NCI-H510A (cell line): ENCODE measurements at places on chromosomes 12 and 14.
A peak's percentile ranks its signal among the peaks of the same experiment; 100 is the strongest.

DNA sequence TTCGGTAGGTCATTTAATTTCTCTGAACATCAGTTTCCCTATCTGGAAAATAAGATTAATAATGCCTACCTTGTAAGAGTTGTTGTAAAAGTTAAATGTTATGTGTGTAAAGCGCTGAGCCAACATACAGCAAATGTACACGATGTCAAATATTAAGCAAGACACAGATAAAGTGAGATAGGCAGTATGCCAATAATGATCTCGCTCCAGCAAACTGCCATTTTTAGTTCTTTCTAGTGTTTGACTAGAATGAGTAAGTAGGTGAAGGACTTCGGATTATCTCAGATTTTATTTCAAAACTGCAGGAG lies 840 bp downstream of the DHRS7 start:
- no peak for DNase-seq

- DNase-seq, result no peak
Measured at GRCh38 chr12:78244916-78245507, 414.3 kb downstream of the NAV3 start.

GRCh38 chr14:93707475-93707874 lies 80.8 kb downstream of the PRIMA1 start:
- no peak for DNase-seq

GRCh38 chr12:61524851-61525250 lies 735.4 kb upstream of the USP15 start:
- no peak for DNase-seq

DNA sequence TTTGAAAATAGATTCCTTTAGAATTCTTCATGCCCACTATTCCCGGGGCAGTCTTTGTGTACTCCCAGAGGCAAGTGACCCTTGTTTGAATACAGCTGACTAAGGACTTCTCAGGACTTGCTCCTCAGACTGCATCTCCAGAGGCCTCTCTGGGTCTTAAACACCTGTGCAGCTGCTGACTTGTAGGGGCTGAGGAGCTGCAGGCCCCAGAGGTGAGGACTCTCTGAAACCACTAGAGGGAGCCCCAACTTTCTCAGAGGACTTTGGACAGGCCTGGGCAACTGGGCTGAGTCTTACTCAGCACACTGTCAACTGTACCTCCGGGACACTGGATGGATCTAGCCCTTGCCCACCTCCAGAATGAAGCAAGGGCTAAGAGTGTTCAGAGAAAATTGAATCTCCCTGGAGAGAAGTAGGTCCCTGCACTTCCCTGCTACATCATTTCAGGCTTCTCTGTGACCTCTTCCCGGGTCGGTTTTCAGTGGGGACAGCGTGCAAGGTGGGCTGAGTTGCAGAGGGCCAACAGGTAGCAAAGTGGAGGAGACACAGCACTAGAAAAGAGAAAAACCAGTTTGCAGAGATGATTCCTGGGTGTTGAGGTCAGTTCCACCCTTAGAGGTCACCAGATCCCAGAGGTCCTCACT lies 164.6 kb downstream of the TMEM117 start:
- no peak for DNase-seq

GRCh38 chr12:9365296-9365695 lies 157.1 kb upstream of the PZP start:
- no peak for DNase-seq

DNA sequence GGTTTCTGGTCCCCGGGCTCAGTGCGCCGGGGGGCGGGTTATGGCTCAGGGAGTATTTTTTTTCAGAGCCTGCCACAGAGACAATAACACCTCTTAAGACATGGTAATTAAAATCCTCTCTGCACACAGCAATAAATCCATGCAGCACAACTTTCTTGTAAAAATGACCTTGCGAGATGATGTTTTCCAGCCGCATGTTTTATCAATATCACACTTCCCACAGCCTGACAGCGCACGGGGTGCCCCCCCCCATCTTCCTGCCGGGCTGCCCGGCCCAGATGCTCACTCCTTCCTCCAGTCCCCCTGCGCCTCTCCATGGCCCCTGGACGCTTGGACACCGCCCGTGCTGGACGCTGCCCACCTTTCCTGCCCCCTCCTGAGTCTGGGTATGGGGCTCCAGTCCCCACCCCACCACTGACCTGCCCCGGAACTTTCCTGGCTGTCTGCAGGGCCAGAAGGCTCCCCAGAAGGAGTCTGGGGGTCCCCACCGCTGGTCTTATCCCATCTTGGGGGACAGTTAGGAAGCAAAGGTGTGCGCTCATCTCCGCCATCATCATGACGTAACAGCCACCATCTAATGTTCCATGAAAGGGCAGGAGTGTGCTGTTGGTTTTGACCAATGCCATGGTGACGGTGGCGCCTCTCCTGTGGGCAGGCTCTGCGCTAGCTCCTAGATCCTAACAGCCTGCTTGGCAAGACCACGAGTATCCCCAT lies 182.9 kb downstream of the KIF26A start:
- no peak for DNase-seq

- DNase-seq, result no peak
Measured at GRCh38 chr12:18837025-18837424, 99.1 kb downstream of the CAPZA3 start.

DNA sequence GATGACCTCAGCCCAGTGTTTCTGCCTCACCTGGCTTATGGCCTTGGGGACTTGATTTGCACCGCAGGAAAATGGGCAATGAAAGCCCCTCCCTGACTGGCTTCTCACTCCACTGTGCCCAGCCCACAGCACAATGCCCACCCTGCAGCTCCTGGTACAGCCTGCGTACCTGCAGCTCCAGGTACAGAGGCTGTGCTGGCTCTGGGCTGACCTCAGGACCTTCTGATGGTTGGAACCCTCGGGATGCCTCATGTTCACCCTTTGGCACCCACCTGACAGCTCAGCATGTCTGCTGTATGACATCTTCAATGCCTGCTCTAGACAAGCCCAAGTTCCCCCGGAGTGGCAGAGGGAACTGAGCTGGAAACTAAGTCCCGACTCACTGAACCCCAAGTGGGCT lies 87.1 kb downstream of the ALG10 start:
- no peak for DNase-seq

GRCh38 chr14:102222009-102222575 lies 82.4 kb downstream of the WDR20 start:
- DNase-seq, result no peak

DNA sequence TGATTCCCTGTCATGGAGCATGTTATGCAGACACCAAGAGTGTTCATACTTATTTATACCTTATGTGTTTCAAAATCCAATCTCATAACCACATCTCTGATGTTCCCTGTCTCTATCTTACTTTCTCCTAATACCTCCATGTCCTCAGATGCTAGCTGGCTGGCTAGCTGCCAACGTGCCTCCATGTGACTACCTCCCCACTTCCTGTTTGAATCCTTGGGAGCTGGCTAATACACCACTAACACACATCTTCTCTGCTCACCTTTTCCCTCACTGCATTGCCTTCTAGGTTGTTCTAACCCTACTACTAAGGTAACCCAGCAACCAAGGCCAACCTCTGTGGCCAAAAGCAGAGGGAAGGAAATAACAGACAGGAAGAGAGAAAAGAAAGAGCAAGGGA lies 27.3 kb downstream of the TTC5 start:
- DNase-seq, result no peak

GRCh38 chr12:114404926-114405518 lies 922 bp downstream of the TBX5 start:
- DNase-seq, result peak; percentile 34

DNA sequence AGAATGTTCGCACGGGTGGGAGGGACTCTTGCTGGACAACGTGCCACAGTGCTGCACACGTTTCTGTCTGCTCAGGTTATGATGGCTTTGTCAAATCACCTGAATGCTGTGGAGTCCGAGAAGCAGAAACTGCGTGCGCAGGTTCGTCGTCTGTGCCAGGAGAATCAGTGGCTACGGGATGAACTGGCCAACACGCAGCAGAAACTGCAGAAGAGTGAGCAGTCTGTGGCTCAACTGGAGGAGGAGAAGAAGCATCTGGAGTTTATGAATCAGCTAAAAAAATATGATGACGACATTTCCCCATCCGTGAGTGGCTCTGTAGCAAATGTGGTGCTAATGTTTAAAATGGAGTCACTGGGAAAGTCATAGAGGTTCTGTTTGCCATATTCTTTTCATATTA lies 28.5 kb downstream of the KLC1 start:
- DNase-seq, result no peak

DNA sequence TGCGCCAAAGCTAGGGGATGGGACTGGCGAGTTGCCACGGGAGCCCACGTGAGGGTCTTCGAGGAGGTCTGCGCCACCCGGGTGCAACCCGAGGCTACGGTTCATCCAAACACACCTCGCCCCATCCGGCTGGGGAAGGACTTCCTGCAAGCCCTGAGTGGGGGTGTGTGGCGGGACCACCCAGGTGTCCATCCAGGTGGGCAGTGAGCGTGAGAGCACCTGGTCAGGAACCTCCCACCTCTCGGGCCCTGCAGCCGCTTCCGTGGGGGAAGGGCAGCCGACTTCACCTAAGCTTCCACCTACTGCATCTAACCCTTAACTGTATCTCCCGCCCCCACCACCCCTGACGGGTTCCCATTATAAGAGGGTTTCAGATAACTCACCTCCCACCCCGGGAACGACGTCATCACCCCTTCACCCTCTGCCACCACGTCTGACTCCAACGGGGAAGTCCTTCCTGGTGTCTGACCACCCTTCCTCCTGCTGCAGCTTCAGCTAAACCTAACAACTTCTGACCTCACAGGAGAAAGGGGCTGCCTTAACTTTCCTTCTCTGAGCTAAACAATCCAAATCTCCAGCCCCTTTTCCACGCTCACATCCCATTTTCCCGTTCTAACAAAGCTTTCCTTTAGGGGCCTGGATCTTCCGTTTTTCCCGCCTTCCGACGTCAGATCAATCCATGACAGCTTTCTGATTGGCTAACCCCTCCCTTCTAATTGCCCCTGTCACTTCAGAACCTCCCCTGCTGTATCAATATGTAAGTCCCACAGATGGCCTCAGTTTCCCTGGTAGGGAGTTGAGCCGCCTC lies 27.4 kb upstream of the SMUG1 start:
- DNase-seq, result no peak

GRCh38 chr14:23306412-23307145 lies at the start of gene BCL2L2:
Gene BCL2L2 (plus strand): TSS chr14:23306833. CDS start chr14:23307768, 935 bp downstream.
- peak; percentile 95 for DNase-seq

- DNase-seq, result no peak
Measured at GRCh38 chr12:104410326-104410725, 46.4 kb upstream of the CHST11 start.

DNA sequence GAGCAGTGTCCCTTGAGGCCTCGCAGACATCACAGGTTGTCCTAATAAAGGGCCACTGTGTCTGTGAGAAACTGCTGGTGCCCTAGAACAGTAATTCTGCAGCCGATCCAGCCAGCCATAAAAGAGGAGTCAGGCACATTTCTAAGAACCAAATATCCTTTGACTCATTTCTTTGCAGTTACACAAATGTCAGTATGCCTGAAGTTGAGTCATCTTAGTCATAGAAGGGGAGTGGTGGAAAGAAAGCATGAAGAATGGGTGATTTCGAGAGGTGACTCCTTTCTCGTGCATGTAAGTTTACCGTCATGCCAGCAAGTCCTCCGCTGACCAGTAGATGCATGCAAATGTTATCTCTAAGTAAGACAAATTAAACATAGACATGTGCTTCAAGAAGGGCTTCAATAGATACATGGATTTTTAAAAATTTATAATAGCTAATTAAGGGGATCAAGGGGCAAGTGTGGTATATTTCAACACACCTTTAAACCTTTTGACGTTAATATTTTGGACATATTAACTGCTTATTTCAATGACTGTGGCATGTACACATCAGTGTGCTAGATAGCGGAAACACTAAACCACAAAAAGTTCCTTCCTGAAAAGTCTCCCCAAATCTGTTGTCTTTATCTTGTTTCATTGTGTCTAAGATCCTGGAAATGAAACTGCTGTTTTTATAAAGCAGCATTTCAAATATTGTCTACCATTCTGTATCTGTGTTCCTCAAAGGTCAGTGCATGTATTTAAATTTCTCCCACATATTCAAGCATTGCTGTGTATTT lies 497.4 kb downstream of the NPAS3 start:
- DNase-seq, result no peak

GRCh38 chr12:85558684-85559083 lies 277.5 kb downstream of the RASSF9 start:
- no peak for DNase-seq

- DNase-seq, result no peak
Measured at GRCh38 chr12:31524791-31525495, 66.0 kb downstream of the DENND5B start.

GRCh38 chr12:56862264-56862663 lies 71.9 kb downstream of the SDR9C7 start:
- no peak for DNase-seq

GRCh38 chr12:86373813-86374212 lies 117.6 kb upstream of the MGAT4C start:
- no peak for DNase-seq

DNA sequence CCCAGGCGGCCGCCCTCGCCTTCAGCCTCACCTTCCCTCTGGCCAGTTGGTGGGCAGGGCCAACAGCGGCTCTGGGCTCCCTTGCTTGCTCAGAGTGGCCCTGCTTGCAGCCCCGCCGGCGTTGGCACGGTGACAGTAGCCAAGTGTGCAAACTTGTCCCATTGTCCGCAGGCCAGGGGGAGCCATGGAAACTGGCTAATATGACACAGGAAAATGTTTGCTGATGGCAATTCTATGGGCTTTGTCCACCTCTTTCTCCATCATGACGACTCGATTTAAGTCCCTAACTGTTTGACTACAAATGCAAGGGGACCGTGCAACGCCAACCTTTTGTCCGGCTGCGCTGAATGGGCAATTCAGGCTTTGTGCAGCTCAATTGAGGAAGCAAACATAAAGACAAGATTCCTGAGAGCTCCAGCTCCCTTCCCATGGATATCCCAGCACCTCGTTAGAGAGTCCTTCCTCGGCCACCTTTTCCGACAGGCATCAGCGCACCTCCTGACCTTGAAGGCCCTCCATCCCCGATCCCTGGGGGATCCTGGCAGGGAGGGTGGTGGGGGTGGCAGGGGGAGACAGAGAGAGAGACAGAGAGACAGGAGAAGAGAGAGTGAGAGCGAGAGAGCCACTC lies 785 bp upstream of the FAM181A start:
- no peak for DNase-seq

GRCh38 chr14:99672506-99673304 lies 11.4 kb upstream of the CYP46A1 start:
- DNase-seq, result no peak

- DNase-seq, result no peak
Measured at GRCh38 chr12:110310763-110311162, 29.7 kb downstream of the ATP2A2 start.

- DNase-seq, result no peak
Measured at GRCh38 chr12:64137117-64137516, 85.0 kb downstream of the KICS2 start.

GRCh38 chr12:32053881-32054624 lies 52.6 kb upstream of the BICD1 start:
- DNase-seq, result no peak

- no peak for DNase-seq
Measured at GRCh38 chr12:117522559-117522958, 161.1 kb upstream of the NOS1 start.

GRCh38 chr12:122135437-122136031 lies 38.5 kb downstream of the IL31 start:
- no peak for DNase-seq

- no peak for DNase-seq
Measured at GRCh38 chr12:2912216-2912575, 21.5 kb downstream of the TULP3 start.
